Lung microvascular endothelial cell (primary cell): ENCODE measurements at places on chromosomes 3 and 15. TPM values are rescaled to one million over a fixed set of nuclear protein-coding genes. Genes with fewer than 3 reads are reported as not detected.

- peak; percentile 30 for DNase-seq
These were observed 305.1 kb downstream of the LSAMP start for GRCh38 chr3:116140100-116140689.

DNA sequence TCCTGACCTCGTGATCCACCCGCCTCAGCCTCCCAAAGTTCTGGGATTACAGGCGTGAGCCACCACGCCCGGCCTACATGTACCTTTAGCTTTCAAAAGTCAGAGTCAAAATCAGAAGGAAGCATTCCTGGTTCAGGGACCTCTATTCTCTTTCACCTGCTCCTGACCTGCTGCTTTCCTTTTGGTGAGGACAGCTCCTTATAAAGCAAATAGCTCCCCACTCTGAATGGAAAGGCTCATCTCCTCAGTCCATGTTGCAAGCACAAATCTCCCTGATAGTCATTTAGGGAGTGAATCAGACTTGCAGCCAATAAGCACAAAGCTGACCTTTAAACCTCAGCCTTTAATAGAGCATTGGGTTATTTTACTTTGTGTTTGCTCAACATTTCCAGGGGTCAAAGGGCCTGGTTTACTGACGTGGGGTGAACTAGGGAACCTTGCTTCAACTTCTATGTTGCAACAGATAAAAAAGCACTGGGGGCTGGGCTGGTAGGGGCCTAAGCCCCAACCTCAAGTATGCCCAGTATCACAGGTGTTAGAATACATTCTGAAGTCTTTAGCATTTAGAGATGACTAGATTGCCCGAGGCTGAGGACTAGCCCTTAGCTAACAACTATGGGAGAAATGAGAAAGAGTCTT is 43.1 kb downstream of the THRB start:
- DNase-seq, result no peak

GRCh38 chr3:20141851-20142250 is 44.2 kb downstream of the SGO1 start:
- peak; percentile 37 for DNase-seq

GRCh38 chr3:62939707-62940106 is 64.5 kb upstream of the CADPS start:
- no peak for DNase-seq

DNA sequence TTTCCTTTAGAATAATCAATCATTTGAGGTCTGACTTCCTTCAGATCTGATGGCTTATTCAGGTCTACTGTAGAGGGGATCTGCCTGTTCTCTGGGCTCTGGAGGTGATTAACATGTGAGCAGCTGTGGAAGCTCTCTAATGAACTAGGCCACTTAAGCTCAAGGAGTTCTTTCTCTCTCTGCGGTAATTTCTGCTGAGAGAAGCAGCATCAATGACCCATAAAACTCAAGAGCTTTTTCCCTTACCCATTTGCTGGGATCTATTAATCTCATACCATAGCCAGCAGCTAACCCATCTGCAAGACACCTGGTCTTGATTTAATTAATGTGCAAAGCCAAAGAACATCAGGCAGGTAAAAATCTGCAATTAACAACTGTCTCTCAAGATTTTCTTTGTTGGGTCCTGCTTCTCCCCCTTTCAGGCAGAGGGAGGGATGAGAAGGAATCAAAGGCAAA is 73.2 kb upstream of the DLG1 start:
- no peak for DNase-seq

- DNase-seq, result no peak
These were observed 40.1 kb upstream of the MITF start for GRCh38 chr3:69699183-69699582.

- no peak for DNase-seq
These were observed 10.4 kb downstream of the PLA2G4E start for GRCh38 chr15:42010434-42010833.

GRCh38 chr3:150068440-150069153 is 97.9 kb upstream of the PFN2 start:
- no peak for DNase-seq

GRCh38 chr3:187823746-187824145 is 78.5 kb upstream of the BCL6 start:
- no peak for DNase-seq

DNA sequence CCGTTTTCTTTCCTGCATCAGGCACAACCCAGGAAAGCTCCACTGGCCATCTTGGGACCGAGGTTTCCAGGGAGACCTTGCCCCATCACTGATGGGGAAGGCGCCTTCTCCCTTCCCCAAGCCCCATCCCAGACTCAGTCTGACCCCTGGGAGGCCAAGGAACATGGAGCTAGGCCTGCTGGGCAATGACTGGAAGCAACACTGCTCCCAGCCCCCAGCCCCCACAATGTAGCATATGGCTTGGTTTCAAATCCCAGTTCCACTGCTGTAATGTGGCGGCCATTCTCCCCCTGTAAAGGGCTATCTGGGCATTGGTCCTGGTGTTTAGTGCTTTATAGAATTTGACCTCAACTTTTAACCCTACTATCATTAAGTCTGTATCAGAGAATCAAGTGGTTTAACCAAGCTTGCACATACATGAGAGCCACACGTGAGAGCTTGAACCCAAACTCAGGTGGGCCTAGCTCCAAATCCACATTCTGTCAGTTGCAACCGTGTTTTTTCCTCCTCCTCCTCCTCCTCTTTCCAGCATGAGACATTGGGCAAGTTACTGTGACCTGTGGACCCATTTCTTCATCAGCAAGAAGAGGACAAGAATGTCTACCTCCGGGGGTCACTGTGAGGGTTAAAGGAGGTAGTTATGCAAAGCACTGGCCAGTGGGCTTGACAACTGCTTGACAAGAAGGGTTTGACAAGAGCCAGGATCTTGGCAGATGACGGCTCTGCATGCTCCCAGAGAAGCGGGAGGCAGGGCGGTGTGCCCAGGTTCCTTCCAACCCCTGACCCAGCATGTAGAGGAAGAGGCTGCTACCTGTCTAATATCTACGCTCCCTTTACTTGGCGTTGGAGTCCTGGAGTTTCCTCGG is 37.4 kb downstream of the KLHL25 start:
- no peak for DNase-seq

DNA sequence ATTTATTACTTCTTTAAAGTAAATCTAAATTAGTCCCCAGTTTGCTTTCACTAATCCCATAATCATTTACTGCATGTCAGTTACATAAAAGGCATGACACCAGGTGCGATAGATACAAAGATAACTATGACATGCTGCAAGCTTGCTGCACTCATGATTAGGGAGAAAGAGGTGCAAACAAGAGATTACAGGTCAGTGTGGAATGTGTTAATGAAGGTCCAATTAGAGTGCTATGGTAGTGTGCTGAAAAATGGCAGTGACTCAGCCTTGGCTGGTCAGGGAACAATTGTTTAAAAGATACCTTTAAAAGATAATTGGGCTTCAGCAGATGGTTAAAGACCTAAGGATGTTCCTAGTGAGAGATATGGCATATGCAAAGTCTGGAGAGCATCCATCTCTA is 352.6 kb upstream of the TGFBR2 start:
- DNase-seq, result no peak

- DNase-seq, result no peak
These were observed 14.5 kb upstream of the RBSN start for GRCh38 chr3:15113471-15113870.

DNA sequence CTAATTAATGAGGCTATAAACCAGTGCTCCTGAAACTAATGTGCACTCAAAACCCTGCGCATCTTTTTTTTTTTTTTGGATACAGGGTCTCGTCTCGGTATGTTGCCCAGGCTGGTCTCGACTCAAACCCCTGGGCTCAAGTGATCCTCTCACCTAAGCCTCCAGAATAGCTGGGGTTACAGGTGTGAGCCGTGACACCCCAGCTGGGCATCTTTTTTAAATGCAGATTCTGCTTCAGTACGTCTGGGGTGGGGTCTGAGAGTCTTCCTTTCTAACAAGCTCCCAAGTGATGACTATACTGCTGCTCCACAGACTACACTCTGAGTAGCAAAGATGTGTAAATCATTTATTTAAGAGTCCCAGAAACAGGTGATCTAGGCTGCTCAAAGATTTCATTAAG is 73.0 kb downstream of the BFSP2 start:
- no peak for DNase-seq

- DNase-seq, result no peak
These were observed 8.3 kb downstream of the BMF start for GRCh38 chr15:40100123-40100946.

- no peak for DNase-seq
These were observed 43.6 kb upstream of the MGLL start for GRCh38 chr3:127865941-127866340.

- peak; percentile 68 for DNase-seq
These were observed 17.5 kb upstream of the GASK1A start for GRCh38 chr3:42961633-42962032.

DNA sequence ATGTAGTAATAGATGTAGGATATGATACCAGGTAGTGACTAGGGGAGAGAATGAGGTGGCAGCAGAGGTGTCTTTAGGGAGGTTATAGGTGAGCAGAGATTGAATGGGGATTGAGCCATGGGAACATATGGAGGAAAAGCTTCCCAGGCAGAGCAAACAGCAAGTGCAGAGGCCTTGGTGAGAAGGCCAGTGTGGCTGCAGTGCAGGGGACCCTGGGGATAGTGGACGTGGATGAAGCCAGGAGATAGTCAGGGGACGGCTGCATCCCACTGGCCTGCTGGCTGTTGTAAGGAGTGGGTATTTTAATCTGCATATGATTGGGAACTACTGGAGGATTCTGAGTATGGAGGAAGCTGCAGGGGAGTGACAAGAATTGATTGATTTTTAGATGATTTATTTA is 62.7 kb upstream of the TRAK1 start:
- no peak for DNase-seq

DNA sequence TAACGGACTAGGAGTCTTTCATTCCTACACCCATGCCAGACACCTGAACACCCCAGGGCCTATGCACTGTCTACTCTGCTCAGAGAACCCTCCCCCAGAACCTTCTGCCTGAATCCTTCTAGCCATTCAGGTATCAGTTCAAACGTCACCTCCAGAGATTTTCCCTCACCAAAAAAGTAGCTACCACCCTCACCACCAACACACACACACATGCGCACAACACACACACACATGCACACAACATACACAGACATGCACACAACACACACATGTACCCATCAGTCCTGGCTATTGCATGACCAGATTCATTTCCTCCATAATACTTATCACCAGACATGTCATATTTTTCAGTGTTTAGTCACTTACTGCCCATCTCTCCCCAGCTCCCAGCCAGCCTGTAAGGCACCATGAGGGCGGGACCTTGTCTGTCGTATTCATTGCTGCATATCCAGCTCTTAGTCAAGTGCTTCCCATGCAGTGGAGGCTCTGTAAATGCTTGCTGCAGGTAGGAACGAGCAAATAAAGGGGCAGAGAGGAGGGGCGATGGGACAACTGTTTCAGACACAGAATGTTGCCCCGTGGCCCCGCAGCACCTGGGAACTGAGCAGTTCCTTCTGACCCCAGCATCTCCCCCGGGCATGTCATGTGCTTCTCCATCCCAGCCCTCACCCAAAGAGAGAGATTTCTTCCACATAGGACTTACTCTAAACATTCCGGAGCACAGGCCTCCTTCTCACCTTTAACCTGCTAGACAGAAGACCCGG is 29.2 kb downstream of the XXYLT1 start:
- no peak for DNase-seq

- DNase-seq, result no peak
These were observed 228.3 kb downstream of the GAP43 start for GRCh38 chr3:115851571-115851970.

DNA sequence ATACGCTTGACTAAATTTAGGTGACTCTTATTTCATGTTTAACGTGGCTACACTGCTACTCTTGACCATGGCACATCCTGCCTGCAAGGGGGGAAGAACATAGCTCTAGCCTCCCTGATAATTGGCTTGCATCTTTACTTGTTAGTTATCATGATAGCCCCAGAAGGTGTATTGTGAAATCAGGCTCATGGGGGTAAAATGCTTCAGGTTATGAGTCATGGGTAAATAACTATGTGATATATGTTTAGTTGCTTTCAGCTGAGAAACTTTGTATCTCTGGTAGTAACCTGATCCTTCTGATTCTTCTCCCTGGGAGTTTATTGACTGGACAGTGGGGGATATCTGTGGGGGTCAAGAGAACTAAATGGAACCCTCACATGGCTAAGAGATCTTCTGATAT is 660.8 kb upstream of the UBE2E2 start:
- no peak for DNase-seq

DNA sequence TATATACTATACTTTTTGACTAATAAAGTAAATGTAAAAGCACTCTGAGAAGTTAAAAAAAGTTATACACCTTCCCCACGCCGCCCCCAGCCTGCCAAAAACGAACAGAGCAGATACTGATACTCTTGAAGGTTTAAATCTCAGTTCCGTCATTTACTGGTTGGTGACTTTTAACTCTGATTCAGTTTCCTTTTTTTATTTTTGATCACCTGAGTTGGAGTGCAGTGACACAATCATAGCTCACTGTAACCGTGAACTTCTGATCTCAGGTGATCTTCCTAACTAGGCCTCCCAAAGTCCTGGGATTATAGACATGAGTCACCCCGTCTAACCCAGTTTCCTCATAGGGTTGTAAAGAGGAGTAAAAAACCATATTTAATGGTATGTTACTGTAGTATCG is 3.3 kb upstream of the TIPIN start:
- DNase-seq, result no peak

DNA sequence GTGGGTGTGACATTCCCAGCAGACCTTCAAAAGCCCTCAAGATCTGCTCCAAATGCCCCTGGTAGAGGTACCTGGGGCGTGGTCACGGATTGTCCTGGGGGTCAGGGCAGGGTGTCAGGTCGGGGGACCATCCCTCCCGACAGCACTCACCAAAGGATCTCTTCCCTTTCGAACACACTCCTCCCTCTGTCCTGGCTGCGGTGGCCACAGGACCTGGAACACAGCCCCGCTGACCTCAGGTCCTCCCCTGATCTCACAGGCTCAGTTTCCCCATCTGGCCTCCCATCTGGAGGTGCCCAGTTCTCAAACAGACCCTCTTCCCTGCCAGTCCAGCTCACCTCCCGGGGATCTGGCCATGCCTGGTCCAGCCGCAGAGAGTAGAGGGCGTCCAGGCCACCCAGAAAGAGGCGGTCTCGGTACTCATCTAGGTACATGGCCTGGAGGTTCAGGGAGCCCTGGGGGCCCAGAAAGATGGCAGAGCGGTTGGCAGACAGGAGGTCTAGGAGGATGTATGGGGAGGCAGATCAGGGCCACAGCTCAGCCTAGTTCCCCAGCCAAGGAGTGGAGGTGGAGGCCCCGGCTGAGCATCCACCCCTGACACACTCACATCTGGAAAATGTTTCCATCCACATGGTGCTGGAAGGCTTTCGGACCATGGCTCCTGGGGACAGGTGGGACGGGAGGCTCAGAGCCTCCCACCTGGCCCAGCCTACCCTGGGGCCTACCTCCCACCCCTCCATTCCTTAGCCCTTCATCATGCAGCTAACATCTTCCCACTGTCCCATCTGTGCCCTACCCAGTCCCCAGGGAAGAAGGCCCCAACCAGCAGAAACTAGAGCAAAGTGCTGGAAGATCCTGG is 2.3 kb downstream of the SEMA3G start:
- no peak for DNase-seq

- DNase-seq, result no peak
These were observed 54.2 kb downstream of the NPAP1 start for GRCh38 chr15:24729760-24730159.

- DNase-seq, result no peak
These were observed 30.8 kb upstream of the ZBTB38 start for GRCh38 chr3:141337523-141337854.

Gene TLR9
- total RNA-seq, result not detected in 2 replicates

Gene RYR3
- total RNA-seq, result not detected in 2 replicates

Gene PAK6
- total RNA-seq, result not detected in 2 replicates

Gene SGO1
- 0.99 and 2.2 TPM in 2 replicates for total RNA-seq

Gene UCN2
- total RNA-seq, result not detected in 2 replicates

Gene NR2F2
- total RNA-seq, result 17.4 and 25.0 TPM in 2 replicates

Gene TCTA
- 13.5 and 23.8 TPM in 2 replicates for total RNA-seq

Gene GRK7
- total RNA-seq, result not detected in 2 replicates

Gene FBXO40
- total RNA-seq, result under 0.01 TPM in 1 of 2 replicates, not detected in the other

Gene NSUN3
- total RNA-seq, result 9.6 and 18.8 TPM in 2 replicates

Gene FRMD5
- total RNA-seq, result 0.99 and 1.5 TPM in 2 replicates

Gene DNASE1L3
- total RNA-seq, result 3.1 and 5.0 TPM in 2 replicates
